ENCODE measurements at places on chromosomes 2 and 18.
A peak's percentile ranks its signal among the peaks of the same experiment; 100 is the strongest.

DNA sequence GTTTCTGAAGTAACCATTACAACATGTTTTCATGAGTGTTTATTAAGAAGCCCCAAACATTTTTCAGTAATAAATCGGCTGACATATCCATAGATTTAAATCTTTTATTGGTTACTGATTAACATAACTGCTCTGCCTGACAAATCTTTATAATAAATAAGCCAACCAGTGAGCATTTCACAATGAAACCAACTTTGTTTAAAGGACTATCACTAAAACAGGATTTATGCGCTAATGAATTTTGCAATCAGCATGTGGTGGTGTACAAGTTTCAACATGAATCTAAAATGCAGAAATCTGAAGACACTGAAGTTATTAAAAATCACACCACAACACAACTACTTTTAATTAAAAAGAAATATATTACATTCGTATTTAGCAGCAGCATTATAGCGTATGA is 166.7 kb downstream of the MEIS1 start:
- DNase-seq, result no peak

GRCh38 chr2:58853420-58853819 is 612.3 kb upstream of the FANCL start:
- no peak for DNase-seq

GRCh38 chr18:34933909-34934661 is 107.1 kb upstream of the MAPRE2 start:
- DNase-seq, result no peak

GRCh38 chr2:153464395-153464794 is 14.2 kb downstream of the RPRM start:
- no peak for DNase-seq

DNA sequence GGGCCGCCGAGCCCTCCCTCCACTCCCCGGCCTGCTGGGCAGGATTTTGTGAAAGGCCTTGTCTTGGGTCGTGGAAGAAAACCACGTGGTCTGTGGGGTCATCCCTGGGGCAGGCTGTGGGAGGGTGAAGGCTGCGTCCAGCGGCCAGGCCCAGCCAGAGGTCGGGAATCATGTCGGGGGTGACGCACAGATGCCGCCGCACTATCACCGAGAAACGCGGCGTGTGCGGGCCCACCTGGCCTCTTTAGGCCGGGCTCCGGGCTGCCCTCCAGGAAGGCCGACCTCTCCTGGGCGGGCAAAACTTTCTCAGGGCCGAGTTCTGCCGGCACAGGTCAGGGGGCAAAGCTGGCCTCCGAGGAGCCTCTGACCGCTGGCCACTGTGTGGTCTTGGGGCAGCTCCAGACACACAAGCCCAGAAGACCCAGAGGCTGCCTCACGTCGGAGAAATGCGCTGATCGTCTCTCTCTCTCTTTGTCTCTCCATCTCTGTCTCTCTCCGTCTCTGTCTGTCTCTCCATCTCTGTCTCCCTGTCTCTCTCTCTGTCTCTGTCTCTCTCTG is 28.4 kb downstream of the NFATC1 start:
- DNase-seq, result no peak

GRCh38 chr2:205401511-205401910 is 280.8 kb upstream of the NRP2 start:
- no peak for DNase-seq

- no peak for DNase-seq
Observed at GRCh38 chr2:46051085-46051484, 246.1 kb upstream of the EPAS1 start.

DNA sequence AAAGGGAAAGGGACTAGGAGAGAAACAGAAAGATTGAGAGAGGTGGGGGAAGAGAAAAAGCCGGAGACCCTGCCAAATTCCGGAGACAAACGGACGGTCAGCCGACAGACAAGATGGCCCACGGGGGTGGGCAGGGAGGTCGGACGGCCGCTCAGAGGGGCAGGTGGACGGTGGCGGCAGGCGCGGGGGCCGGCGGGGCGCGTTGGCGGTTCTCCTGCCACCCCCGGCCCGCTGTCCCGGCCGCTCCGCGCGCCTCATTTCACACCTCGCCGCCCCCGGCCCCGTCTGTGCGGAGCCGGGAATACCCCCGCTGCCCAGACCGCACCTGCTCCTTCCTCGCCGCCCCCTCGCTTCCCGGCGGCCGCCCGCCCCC is 935 bp downstream of the SLC30A3 start:
- DNase-seq, result no peak

DNA sequence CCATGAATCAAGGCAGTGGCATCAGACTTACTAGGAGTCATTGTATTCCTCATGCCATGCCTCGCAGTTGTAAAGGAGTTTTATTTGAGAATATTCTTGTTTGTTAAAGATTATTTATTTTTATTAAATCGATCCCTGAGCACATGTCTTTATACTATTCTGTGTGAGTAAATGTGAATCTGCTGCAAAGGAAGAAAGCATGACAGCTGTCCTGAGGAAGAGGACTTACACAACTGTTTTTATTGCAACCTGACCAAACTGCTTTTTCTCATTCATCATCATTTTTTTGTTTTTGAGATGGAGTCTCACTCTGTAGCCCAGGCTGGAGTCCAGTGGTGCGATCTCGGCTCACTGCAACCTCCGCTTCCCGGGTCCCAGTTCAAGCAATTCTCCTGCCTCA is 34.1 kb downstream of the INO80D start:
- no peak for DNase-seq

DNA sequence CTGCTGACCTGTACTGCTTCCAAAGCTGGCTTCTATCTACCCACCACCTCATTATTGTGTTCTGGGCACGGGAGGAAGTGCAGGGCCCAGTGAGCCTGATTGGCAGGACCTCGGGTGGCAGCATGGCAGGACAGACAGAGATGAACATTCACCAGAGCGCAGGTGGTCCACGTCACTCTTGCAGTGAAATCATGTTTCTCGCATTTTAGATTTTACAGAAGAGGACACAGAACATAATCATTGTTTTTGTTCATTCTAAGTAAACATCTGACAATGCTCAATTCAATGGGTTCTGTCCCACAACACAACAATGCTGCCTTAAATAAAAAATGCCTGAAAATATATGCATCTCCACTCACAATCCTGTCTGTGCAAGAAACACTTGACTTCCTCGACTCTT is 11.5 kb upstream of the BIN1 start:
- no peak for DNase-seq

DNA sequence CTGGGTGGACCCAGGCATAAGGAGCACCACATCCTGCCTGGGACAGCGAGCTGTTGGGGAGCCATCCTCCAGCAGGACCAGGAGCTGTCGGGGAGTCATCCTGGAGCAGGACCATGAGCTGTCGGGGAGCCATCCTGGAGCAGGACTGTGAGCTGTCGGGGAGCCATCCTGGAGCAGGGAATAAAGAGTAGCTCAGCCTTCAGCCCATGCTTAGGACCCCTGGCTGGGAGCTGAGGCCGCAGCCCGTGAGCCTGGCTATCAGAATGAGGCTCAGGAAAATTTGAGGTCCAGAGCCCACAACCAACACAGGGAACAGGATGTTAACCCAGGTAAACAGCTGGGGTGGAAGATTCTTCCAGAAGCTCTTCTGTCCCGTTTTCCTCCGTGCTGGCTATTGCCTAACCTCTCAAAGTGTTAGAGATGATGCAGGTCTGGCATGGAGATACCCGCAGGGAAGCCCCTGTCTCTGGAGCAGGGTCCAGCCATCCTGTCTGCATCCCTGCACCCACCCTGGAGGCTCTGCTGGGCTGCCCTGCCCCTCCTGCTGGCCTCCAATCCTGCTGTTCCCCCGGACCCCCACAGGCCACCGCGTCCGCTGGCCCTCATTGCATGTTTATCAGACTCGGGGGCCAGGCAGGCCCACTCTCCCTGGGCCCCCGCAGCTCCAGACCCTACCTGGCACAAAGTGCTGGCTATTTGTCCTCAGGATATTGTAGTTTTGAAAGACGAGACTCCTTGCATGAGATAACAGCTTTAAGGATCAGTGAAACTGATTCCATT is 243.5 kb upstream of the MYT1L start:
- DNase-seq, result no peak

DNA sequence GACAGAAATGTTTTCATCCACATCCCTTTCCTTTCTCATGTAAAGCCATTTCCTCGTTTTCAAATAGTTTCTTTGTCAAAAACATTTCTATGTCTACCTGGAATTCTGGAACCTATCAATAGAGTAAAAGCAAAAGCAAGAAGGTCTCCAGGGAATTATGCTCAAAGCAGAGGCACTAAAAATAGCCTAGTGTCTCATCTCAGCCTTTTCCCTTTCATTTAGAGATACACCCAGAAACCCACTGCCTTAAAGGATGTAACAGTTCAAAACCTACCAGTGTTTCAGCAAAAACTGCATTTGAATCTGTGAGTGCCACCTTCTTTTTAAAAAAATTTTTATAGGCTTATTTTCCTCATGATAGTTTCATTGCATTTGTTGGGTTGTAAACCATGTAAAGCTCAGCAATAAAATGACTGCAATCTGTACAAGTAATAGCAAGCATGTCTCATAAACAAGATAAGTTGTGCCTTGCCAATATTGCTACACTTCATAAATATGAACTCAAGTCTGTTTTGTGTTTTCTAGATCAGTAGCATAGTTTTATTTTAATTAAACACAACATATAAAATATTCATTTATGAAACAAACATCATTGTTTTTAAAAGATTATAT is 927.3 kb upstream of the ACVR2A start:
- no peak for DNase-seq

GRCh38 chr2:15107137-15107536 is 454.0 kb downstream of the NBAS start:
- DNase-seq, result no peak

- DNase-seq, result peak; percentile 62
Observed at GRCh38 chr2:216690853-216691741, 4.3 kb downstream of the IGFBP5 start.

DNA sequence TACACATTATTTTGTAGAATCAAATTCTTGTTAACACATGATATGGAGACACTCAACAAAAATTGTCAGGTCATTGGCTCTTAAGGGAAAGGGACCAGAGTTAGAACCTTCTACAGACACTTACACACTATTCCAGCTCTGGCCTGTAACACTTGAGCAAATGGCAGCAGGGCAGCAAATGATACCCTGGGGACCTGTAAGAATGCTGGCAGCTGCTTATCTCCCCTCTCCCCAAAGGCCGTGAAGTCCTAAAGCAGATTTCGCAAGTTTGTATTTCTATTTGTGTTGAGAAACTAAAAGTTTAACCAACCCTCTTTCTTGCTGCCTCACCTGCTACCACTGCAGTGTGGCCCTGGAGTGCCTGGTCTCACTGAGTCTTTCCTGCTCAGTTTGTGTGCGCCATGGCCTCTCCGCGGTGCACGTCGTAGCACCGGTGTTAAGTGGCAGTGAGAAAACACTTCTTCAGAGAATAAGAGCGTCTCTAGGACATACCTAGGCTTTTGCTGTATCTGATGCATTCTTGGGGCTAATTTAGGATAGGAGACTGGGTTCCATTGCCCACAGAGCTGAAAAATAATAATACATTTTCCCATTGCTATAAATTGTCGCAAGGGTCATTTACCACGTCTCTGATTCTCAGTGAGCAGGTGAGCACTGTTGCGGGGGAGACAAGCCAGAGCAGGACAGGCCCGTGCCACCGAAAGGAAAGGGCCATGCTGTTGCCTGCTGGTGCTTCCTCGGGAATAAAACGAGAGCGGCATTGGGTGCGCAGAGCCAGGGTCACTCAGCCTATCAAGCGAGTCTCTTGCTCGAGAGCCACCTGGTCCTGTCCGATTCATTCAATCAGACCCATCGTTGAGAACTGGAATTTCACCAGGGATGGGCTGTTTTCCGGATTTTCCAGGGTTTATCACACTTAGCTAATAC is 204.9 kb downstream of the PTGR3 start:
- no peak for DNase-seq

- DNase-seq, result no peak
Observed at GRCh38 chr2:67384123-67384822, 12.9 kb upstream of the ETAA1 start.

- DNase-seq, result no peak
Observed at GRCh38 chr2:140436936-140437335, 1656.7 kb upstream of the NXPH2 start.

GRCh38 chr2:148300544-148300943 is 279.7 kb downstream of the MBD5 start:
- DNase-seq, result peak; percentile 34

DNA sequence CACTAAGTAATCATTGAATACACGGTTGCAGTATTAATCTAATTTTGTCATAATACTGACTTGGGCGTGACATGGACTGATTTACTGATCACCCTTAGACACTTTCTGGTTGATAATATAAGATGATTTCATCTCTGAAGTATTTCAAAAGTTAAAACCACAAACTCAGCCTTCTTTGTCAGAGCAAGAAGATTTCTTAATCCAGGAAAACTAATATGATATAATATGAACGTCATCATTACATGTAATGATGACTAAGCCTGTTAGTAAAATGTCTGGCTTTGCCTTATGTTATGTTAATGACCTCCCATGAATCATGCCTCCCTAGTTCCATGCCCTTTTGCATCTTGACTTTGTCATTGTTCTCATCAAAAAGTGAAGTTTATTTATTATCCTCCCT is 1325.0 kb upstream of the CDH2 start:
- DNase-seq, result no peak

GRCh38 chr18:75654851-75655751 is 227.6 kb upstream of the SMIM21 start:
- DNase-seq, result no peak

DNA sequence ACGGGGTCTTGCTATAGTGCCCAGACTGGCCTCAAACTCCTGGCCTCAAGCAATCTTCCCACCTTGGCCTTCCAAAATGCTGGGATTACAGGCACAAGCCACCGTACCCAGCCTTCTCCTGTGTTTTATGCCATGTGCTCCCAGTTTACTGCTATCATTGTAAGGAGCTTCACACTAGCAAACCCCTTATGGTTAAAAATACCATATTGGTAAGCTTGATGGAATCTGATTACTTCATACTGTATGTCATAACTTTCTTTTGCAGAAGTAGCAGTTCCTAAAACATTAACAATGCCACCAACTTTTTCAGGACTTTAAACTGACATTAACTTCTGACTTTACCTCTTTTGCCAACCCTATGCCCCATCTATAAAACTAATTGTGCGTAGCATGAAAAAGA is 36.2 kb downstream of the HAT1 start:
- DNase-seq, result peak; percentile 40

DNA sequence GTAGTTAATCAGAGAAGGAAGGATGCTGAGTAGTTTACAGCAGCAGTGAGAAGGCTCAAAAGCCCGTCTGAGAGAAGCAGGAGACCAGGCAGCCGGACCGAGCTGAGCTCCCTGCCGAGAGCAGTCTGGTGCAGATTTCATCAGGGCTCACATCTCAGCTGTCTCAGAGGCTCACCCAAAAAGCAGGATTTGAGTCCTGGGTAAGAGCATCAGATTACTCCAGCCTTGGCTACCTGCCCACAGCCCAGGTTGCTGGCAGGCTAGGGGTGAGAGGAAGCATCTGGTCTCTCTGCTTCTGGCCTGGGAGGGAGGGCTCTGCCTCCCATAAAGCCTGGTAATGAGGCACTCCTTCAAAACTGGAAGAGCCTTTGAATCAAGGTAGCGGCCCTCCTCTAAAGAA is 140.5 kb downstream of the ST6GAL2 start:
- DNase-seq, result no peak
